ENCODE measurements at places on chromosomes 5 and 9.

- DNase-seq = no peak
Observed at GRCh38 chr9:33455945-33456344, 8.6 kb upstream of the AQP3 start.

GRCh38 chr9:136603216-136603615 lies 57.4 kb upstream of the NOTCH1 start:
- DNase-seq = no peak

GRCh38 chr5:149423794-149424268 lies 44.7 kb upstream of the IL17B start:
- DNase-seq = no peak

DNA sequence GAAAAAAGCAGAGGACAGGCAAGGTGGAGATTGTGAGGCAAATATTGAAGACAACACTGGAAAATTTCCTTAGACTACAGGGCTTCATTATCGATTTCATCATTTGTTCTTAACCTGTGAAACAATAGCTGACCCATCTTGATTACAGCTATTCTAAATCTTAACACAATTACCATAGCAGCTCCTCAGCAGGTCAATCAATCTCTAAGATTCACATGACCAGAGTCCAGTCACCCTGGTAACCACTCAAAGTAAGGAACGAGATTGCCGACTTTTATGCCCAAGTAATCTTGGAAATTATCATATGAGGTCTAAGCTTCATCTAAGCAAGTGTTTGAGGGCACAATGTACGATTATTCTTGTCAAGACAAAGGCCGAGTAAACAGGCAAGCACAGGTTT lies 93.8 kb downstream of the TTC39B start:
- no peak for DNase-seq

DNA sequence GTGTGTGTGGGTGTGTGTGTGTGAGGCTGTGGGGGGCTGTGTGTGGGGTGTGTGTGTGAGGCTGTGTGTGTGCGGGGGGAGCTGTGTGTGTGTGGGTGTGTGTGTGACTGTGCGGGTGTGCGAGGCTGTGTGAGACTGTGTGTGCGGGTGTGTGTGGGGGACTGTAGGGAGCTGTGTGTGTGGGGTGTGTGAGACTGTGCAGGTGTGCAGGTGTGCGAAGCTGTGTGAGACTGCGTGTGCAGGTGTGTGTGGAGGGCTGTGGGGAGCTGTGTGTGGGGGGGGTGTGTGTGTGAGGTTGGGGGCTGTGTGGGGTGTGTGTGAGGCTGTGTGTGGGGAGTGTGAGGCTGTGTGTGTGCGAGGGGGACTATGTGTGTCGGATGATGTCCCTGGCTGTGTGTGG lies 23.2 kb downstream of the AHRR start:
- no peak for DNase-seq

- DNase-seq = peak; percentile 55
Observed at GRCh38 chr5:134005417-134006061, 764 bp upstream of the VDAC1 start.

DNA sequence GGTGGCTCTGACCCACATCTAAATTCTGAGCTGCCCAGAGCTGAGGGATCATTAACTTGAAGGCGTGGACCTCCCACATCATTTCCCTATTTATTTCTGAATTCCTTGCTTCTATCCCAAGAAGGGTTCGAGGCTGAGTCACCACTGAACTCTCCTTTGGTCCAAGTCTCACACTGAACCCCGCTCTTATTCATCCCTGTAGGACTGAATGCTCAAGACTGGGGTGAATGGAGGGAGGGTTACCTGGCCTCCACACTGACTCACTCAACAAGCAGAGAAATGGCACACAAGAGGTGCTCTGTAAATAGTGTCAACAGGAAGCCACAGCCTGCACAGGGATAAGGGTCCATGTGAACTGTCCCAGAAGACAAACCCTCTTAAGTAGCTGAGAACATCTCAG lies 79.1 kb upstream of the FSTL4 start:
- DNase-seq = no peak

DNA sequence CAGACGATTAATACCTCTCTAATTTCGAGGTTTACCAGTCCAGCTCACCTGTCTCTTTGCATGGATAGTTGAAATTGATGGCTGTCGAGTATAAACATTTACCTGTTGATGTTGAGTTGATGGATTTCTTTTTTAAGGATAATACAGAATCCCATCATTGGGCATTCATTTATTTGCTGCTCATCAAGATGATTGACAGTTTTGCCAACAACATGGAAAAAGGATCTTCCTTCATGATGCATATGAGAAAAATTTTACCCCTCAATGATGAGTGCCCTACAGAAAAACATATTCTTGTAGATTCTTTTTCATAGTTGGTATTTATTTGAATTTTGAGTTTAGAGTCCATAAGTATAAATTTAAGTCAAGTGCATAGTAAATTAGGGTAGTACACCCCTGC lies 59.2 kb downstream of the ZCCHC7 start:
- DNase-seq = no peak

GRCh38 chr5:98365126-98365525 lies 408.3 kb upstream of the RGMB start:
- no peak for DNase-seq

GRCh38 chr9:91359734-91360470 lies 1.8 kb downstream of the AUH start:
- DNase-seq = no peak

- DNase-seq = no peak
Observed at GRCh38 chr5:106127985-106128384, 1542.8 kb downstream of the EFNA5 start.

GRCh38 chr9:18327121-18327520 lies 146.8 kb upstream of the ADAMTSL1 start:
- DNase-seq = no peak

- DNase-seq = peak; percentile 29
Observed at GRCh38 chr5:154520861-154521453, 42.9 kb upstream of the HAND1 start.

DNA sequence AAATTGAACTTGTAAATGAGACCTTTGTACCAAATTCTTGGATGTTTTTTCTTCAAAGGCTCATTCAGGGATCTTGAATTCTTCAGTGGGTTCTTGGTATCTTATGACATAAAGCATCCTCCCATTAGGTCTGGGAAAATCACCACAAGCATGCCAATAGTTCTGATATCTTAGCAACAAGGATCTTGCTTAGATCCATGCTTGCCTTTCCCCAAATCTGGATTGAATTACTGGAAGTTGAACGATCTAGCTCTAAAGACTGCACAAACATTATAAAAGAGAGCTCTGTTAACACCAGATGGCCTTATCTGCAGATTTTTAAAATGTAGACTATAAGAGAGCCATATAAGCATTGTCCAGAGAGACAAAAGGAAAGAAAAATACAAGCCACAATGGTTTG lies 266.3 kb downstream of the RAB3C start:
- no peak for DNase-seq

Measured in GM12891 (cell line).